ENCODE measurements at places on chromosomes 3 and 15.

DNA sequence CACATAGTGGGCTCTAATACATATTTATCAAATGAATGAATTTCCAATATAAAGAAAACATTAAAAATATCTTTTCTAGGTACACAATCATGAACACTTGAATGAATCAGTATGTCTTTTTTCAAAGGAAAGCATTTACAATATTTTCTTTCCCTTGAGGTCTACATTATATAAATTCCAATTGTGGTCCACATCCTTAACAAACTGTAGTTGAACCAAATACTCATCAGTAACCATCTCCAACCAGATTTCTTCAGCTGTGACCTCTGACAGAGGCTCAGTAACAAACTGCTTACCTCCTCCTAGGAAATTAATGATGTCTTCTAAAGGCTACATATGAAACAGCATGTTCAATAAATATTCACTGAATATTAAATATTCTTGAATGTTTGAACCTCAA is 58.8 kb downstream of the CFAP20DC start:
- DNase-seq, result no peak

DNA sequence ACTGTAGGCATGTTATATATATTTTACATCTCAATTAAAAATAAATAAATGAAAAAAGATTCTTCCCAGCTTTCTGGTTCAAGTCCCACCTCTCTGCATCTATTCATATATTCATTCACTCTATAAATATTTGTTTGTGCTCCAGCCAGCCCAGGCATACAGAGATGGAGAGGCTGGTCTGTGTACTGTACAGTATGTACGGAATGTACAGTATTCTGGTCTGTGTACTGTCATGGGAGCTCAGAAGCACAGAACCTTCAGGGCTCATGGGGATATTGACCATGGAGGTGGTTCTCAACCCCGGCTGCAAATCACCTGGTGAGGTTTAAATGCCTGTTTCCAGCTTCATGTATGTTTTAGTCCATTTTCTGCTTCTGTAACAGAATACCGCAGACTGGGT is 13.8 kb downstream of the CORO2B start:
- DNase-seq, result no peak

DNA sequence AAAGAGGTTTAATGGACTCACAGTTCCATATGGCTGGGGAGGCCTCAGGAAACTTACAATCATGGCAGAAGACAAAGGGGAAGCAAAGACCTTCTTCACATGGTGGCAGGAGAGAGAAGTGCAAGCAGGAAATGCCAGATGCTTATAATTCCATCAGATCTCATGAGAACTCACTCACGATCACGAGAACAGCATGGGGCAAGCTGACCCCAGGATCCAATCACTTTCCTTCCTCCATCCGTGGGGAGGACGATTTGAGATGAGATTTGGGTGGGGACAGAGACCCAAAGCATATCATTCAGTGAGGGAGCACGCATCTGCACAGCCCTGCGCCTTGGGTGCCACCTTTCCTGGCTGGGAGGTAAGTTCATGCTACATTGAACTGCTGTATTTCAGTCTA is 234.1 kb upstream of the ATP10A start:
- no peak for DNase-seq

DNA sequence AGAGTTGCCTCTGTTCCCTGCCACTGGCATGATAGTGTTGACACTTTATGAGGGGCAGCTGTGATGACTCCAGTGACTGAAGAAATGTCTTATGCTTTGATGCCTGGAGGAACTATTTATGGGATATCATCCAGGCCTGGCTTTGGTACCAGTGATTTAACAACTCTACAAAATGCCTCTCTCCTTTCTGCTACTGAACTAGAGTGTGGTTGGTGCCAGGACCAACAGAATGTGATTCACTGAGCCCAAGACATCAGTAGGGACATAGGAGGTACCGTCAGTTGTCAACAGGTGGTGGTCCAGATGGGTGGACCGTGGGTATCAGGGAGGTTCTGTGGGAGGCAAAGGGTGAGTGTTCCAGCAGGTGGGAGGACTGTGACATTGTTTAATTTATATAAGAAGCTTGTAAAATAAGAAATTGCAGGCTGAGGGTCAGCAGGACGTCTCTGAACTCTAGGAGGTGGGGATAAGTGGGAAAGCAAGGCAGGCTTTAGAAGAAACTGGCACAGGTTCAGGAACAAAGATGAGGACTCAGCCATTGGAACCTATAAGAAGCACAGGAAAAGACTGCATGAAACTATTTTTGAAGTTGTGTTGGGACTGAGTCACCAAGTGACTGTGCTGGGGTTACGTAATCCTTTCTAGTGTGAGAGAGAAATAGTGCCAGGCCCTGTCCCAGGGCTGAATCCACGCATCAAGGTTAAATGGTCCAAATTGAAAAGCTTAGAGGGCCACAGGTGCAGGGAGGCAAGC is 28.5 kb upstream of the SLC7A14 start:
- peak; percentile 95 for DNase-seq

DNA sequence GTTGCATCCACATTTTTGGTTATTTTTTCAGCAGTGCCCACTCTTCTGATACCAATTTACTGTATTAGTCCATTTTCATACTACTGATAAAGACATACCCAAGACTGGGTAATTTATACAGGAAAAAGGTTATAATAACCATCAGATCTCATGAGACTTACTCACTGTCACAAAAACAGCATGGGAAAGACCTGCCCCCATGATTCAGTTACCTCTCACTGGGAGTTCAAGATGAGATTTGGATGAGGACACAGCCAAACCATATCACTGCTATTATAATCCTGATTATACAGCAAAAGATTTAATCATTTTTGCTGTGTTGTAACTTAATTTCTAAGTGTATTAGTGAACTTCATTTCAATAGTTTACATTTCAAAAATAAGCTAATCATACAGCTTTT is 6.6 kb downstream of the ZBED2 start:
- peak; percentile 38 for DNase-seq

- no peak for DNase-seq
These were observed 24.5 kb downstream of the TMEM266 start for GRCh38 chr15:76084256-76084655.

GRCh38 chr3:195757827-195758226 is 37.0 kb downstream of the MUC20 start:
- DNase-seq, result no peak

GRCh38 chr15:50137330-50137761 is 18.3 kb upstream of the ATP8B4 start:
- peak; percentile 96 for DNase-seq

DNA sequence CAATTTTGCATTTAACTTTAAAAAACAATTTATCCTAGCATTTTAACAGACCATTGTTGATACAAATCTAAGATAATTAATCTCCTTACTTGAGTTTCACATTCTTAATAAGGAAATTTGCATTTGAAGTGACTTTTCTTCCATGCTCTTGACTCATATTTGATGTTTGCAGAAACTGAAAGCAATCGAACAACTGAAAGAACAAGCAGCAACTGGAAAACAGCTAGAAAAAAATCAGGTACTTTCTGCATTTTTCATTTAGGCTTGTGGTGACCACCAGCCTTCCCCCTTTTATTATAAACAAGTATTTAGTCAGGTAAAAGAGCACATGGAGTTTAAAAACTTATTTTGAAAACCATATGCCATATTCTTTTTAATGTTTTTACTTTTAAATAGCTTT is 20.1 kb upstream of the SELENOT start:
- no peak for DNase-seq

- no peak for DNase-seq
These were observed 35.0 kb downstream of the ACAA1 start for GRCh38 chr3:38101811-38102443.

DNA sequence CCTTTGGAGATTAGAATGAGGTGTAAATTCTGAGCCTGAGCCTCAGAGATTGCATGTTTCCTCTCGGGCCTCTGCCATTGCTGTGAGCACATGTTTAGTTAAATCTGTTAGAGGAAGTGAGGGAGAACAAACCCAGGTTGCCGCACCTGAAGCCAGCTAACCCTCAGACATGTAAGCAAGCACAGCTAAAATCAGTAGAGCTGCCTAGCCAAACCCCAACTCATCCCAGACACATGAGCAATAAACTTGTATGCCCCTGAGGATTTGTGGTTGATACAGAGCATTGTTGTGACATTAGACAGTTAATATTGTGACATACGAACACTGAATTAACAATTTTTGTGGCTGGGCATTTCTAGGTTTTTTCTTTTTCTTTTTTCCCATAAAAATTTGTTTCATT is 41.9 kb downstream of the NMD3 start:
- DNase-seq, result peak; percentile 33

GRCh38 chr3:73848173-73848906 is 223.6 kb upstream of the PDZRN3 start:
- DNase-seq, result peak; percentile 8

DNA sequence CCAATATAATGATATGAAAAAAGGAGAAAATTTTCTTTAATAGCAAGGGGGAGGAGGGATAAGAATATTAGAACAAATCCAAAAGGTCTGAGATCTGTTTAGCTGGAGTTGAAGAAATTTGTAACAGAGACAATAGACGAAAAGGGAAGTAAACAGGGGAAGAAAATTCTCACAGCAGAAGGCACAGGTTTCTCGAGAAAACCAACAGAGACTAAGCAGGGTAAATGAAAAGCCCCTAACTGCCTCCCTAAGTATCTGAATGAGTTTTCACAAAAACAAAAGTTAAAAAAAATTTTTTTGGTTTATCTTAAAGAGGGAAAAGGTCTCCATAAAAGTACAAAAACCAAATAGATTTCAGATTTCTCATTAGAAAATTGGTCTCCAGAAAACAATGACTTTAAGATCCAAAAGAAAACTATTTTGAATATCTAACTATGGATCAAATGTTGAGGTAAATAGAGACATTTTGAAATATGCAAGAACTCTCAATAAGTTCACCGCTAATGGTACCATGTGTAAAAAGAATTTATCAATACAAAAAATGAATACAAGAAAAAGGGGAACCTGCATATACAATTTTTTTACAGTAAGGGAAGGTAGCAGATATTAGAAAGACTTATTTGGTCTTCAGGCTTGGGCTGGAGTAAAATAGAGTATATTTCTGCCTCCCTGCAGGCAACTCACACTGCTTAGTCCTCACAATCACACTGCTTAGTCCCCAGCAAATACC is 23.9 kb upstream of the NEK10 start:
- DNase-seq, result no peak

- DNase-seq, result no peak
These were observed 58.2 kb upstream of the SCN5A start for GRCh38 chr3:38707730-38708129.

DNA sequence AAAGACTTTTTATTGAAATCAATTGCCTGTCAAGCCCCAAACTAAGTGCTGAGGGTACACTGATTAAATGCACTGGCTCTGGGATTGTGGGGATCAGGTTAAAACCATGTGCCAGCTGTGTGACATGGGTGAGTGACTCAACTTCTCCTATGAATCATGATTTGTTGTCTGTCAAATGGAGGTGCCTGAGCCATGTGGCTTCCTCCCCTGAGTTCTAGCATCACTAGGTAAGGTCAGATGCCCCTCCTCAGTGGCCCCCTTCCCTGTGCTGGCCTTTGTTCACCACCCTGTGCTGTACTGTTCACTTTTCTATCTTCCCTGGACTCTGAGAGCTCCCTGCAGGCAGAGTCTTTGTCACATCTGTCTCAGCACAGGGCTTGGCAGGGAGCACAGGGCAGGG is 43.6 kb upstream of the ATP2B2 start:
- peak; percentile 10 for DNase-seq

DNA sequence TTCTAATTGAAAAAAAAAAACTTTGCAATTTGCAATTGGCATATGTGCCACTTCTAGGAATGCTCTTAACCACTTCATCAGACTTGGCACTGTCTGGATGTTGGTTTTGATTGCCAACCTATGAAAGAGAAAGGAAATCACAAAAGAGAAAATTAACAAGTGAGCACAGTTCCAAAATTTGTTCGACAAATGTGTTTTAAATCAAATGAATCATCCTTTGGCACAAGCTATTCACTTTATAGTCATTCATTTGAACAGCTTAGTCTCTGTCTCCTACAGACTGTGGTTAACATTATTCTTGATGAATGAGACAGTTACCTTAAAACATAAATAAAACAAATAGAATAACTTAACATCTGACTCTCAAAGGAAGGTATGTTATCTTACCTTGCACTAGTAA is 265.0 kb downstream of the EPHA3 start:
- DNase-seq, result peak; percentile 63

- DNase-seq, result no peak
These were observed 59.8 kb upstream of the BOC start for GRCh38 chr3:113151461-113152031.

DNA sequence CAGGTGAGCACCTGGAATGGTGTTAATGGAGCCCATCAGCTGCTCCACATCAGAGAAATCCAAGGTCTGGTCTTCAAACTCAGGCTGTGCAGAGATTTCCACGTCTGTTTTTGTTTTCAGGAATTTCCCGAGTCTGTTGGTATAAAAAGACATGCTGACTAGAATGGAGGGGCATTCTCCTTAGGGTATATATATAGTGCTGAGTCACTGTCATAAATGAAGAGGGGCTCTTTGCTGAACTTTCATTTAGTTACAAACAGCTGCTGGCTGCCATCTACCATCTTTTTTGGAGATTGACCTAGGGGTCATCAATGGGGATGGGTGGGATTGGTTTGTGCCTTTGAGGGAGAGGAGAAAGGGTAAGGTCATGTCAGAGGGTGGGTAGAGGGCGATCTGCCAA is 27.1 kb downstream of the FSD2 start:
- DNase-seq, result no peak

- no peak for DNase-seq
These were observed 19.0 kb downstream of the NUP210 start for GRCh38 chr3:13401149-13401548.

GRCh38 chr3:123295901-123296250 is 94.1 kb downstream of the SEC22A start:
- DNase-seq, result no peak

- peak; percentile 29 for DNase-seq
These were observed 45.2 kb upstream of the SYNPR start for GRCh38 chr3:63232764-63233396.

DNA sequence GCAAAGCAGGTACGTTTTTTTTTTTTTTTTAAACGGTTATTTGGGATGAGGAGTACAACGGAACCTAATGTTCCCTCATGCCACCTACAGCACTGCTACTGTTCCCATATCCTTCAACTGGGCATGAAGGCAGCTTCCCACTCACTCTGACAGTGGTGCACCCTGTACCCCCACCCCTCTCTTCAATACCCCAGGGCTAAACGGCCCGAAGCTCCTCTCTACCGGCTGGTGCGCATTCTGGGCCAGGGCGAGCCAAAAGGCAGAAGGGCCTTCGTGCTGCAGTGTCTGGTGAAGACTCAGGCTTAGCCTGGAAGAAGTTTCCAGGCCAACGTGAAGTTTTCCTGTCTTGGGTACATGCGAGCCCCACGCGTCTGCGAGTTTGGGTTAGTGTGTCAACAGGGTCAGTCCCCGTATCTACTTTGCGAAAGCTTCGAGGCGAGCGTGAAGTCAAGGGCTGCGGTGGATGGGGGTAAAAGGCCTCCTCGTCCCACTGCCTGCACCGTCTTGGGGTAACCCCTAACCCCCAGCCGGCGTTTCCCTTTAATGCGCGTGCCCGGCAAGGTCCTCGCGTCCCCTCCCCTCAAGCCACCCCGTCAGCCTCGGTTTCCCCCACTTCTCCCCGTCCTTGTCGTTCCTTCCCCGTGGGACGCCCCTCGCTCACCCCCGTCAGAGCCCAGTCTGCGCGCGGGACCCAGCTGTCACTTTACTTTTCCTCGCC is 765 bp upstream of the UBE2E2 start:
- peak; percentile 12 for DNase-seq

GRCh38 chr15:85499371-85499887 is 119.0 kb downstream of the AKAP13 start:
- no peak for DNase-seq
